Tracheal epithelial cell (primary cell): ENCODE measurements at places on chromosomes 6 and 20. TPM values are rescaled to one million over a fixed set of nuclear protein-coding genes. Genes with fewer than 3 reads are reported as not detected.

Gene C20orf202
- total RNA-seq, result not detected in 2 replicates

Gene KHDRBS2
- not detected in 2 replicates for total RNA-seq

Gene TGM3
- under 0.01 and 0.43 TPM in 2 replicates for total RNA-seq

Gene EDN1
- 0.64 and 45.5 TPM in 2 replicates for total RNA-seq

Gene EPHA7
- total RNA-seq, result 0.24 TPM in 1 of 2 replicates, not detected in the other
